ENCODE measurements at places on chromosomes 3 and 15.

GRCh38 chr15:81014446-81015093, 13.8 kb downstream of the TLNRD1 start:
- DNase-seq: no peak

GRCh38 chr15:60009124-60009960, 5.2 kb downstream of the FOXB1 start:
- no peak for DNase-seq

DNA sequence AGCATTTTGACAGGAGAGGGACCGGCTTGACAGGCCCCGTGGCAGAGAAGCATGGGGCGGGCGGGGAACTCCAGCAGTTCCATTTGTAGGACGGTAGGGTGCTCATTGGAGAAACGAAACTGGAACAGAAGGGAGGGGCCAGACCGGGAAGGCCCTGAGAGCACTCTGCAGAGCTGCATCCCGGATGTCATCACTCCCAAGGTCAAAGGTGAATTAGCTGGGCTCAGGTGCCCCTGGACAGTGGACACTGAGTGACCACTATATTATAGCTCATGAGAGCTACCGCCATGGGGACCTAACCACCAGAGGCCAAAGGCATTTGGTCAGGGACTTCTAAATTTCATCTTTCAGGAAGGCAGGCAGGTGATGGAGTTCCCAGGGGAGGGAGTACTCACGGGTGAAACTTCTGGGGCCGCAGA, 7.3 kb downstream of the CSRNP1 start:
- DNase-seq: no peak

DNA sequence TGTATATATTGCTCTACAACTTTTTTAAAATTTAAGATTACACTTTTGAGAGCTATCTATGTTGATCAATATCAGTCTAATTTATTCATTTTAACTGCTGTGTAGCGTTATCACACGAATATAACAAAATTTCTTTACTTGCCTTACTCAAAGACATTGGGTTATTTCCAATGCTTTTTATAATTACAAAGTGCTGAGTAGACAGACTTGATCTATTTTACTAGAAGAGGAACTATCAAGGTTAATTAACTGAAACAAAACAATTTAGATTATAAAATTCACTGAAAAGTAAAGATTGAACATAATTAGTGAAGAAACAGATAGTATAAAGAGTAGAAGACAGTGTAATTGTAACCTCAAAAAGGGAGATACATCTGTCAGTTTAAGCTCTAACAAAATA, 105.5 kb downstream of the TGFBR2 start:
- no peak for DNase-seq

DNA sequence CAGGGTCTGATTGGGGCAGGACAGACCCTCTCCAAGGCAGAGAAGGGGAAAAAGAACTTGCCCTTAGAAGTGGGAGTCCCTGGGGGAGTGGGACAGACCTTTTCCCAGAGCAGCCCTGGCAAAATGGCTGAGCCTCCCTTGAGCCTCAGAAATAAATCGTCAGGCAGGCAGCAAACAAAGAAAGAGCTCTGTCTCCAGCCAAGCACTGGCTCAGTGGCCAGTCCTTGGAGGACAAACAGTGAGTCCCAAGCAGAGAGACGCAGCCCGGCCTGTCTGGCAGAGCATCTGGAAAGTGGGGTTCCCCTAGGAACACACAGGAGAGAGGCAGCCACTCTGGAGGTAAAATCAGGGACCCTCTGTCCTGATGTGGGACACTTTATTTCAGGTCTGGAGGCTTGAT, 1.8 kb downstream of the SLC6A1 start:
- no peak for DNase-seq

DNA sequence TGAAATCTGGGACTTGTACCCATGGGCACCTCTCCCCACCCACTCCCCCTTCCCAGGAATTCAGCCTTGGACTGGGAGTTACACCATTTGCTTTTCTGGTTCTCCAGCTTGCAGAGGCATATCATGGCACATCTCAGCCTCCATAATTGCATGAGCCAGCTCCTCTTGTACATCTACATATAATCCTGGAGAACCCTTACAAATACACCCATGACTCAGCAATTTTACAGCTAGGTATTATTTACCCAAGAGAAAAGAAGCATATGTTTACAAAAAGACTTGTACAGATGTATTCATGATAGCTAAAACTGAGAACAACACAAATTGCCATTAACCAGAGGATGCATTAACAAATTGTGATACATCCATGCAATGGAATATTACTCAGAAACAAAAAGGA, 58.4 kb downstream of the RPLP1 start:
- no peak for DNase-seq

DNA sequence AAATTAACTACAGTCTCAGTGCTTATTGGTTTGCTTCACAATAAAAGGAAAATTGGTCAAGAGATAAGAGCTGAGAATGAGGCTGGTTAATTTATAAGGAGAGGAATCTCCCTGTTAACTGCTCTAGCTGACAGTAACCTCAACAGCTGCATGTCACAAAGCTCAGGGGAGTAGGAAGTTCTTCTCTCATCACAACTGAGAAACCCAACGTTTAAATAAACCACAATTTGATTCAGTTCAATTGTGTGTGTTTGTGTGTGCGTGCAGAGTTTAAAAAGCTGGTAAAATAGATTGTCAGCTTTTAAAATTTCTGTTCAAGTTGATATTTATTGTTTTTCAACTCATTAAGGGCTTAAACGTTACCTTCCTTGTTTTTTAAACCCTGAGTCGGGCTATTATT, 3.5 kb upstream of the TGFBR2 start:
- no peak for DNase-seq

- DNase-seq: no peak
These were observed 307.9 kb upstream of the ROPN1 start for GRCh38 chr3:124299831-124300230.

DNA sequence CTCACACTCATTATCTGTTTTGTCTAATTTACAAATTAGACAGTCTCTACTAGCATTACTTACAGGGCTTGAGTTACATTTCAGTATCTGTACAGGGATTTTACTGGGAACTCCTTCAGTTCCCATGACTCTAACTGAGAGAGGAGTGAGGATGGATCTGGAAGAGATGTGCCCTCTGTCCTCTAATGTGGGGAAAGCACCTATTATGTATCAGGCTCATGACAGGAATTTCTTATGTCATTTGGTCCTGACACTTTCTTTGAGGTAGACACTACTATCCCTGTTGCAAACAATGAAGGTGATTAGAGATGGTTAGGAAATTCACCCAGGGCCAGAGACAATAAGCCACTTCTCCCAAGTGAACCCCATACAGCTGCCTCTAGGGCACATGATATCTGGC, 10.9 kb upstream of the NCKIPSD start:
- no peak for DNase-seq

- no peak for DNase-seq
These were observed at the start of gene P2RY12 for GRCh38 chr3:151384741-151385174. P2RY12 (minus strand) TSS chr3:151384753; CDS start chr3:151338845, 45,908 bp downstream.

- DNase-seq: no peak
These were observed 276.7 kb downstream of the ROBO1 start for GRCh38 chr3:79491029-79491641.
